ENCODE measurements at places on chromosomes 4 and X.

- DNase-seq, result peak; percentile 16
Measured at GRCh38 chrX:153662266-153662665, 11.3 kb downstream of the PNCK start.

- DNase-seq, result no peak
Measured at GRCh38 chr4:152565333-152565732, 29.4 kb upstream of the FBXW7 start.

GRCh38 chr4:3077796-3078195, 3.3 kb downstream of the HTT start:
- DNase-seq, result no peak

DNA sequence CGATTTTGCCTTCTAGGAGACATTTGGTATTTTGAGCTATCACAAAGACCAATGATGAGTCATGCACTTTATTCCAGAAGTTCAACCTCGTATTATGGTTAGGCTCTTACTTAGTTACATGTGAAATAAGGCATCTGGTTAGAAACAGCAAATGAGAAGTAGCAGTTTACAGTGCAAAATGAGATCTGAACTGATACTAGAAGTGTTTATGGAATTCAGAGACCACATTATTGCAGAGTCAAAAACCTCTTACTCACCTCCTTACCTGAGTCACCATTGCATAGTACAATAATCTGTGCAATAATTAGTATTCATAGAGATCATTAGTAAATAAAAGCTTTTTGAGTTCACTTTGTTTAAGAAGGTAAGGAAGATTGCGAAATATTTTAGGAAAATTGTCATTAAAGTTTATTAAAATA, 38.7 kb downstream of the SEC24B start:
- no peak for DNase-seq

GRCh38 chrX:20217271-20217670, 49.4 kb downstream of the RPS6KA3 start:
- no peak for DNase-seq

DNA sequence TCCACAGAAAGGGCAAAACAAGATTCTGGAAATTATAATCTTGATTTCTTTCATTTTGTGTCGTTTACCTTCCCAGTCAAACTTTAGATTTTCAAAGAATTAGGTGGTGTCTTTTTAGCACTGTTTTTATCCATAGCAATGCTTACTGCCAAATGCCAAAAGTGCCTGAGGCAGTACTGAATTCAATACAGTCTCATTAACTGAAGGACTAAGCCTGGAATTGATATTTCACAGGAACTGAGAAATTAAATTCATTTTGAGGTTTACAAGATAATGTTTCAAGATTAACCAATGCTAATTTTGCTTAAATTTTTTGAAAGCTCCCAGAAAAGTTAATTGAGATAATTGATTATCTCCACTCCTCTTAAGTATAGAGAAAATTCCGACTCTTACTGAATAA, 68.8 kb upstream of the ARHGAP24 start:
- no peak for DNase-seq

DNA sequence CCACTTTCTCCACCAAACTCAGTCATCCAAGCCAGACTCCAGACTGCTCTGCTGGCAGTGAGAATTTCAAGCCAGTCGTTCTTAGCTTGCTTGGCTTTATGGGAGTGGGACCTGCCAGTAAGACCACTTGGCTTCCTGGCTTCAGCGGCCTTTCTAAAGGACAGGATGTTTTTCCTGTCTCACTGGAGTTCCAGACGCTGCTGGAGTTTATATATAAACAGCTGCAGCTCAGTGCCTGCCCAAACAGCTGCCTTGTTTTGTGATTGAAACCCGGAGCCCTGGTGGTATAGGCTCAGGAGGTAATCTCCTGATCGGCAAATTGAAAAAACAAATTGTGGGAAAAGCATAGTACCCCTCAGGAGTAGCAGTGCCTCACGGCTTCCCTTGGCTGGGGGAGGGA, 1165.8 kb upstream of the ADGRL3 start:
- DNase-seq, result no peak

GRCh38 chr4:26765515-26765914, 95.1 kb upstream of the STIM2 start:
- no peak for DNase-seq

DNA sequence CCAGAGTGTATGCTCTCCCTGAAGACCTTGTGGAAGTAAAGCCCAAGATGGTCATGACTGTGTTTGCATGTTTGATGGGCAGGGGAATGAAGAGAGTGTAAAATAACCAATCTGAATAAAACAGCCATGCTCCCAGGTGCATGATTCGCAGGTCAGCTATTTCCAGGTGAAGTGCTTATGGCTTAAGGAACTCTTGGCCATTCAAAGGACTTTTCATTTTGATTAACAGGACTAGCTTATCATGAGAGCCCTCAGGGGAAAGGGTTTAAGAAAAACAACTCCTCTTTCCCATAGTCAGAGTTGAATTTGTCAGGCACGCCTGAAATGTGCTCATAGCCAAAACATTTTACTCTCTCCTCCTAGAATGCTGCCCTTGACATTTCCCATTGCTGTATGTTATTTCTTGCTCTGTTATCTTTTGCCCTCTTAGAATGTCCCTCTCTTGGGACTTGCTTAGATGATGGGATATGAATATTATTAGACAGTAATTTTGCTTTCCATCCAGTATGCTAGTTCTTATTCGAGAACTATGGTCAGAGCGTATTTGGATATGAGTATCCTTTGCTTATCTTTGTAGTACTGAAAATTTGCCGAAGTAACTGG, 88.6 kb downstream of the PLS3 start:
- DNase-seq, result no peak

DNA sequence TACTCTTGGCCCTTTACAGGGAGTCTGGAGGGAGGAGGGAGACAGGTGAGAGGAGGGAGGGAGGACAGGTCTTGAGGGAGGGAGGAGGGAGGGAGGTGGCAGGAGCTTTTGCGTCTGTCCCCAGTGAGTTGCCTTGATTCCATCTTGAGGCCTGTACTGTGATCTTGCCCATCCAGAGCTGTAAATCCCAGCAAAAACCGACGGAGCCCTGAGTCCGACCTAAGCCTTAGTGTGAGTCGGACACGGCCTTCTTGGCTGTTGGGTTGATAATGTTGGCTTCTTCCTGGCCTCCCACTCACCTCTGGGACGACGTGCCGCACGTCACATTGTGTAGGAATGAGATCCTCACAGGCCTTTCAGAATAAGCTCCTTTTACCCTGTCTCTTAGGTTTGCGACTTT, 72.5 kb downstream of the RGS12 start:
- DNase-seq, result no peak

- DNase-seq, result no peak
Measured at GRCh38 chr4:111923786-111924185, 221.5 kb upstream of the FAM241A start.

- DNase-seq, result no peak
Measured at GRCh38 chrX:28876408-28876807, 289.2 kb downstream of the IL1RAPL1 start.

- no peak for DNase-seq
Measured at GRCh38 chr4:91436556-91436955, 867.2 kb upstream of the GRID2 start.

- no peak for DNase-seq
Measured at GRCh38 chr4:183832776-183833450, 72.2 kb upstream of the STOX2 start.

- no peak for DNase-seq
Measured at GRCh38 chrX:53704294-53704693, 17.8 kb upstream of the HUWE1 start.

DNA sequence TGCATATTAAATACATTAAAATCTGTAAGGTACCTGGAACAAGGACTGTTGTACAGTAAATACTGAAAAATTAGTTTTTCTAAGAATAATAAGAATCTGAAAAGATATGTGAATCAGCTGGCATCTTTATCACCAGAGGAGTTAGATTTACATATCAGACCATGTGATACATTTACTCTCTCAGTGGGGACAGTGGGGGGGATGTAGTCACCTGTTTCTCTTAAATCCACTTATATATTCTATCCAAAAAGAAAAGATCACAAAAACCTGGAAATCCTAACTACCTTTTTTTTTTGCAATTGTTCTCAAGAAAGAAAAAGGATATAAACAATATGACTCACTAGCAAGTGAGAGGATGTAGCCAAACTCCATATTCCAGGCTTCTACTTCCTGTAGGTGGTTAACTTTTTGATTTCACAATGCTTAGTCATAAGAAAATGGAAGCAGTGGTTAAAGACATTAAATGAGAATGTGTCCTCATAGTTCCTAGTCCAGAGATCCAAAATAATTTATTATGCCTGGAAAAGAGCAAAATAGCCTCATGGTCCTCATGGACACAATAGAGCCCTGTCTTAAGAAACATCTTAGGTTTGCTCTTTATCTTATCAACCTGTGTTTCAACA, 22.5 kb upstream of the MYOZ2 start:
- DNase-seq, result no peak

- DNase-seq, result no peak
Measured at GRCh38 chr4:123744664-123745290, 348.2 kb downstream of the SPRY1 start.

GRCh38 chr4:149766135-149766534, 49.5 kb downstream of the IQCM start:
- DNase-seq, result no peak

GRCh38 chr4:946103-946450, 13.8 kb downstream of the TMEM175 start:
- no peak for DNase-seq

GRCh38 chr4:81335122-81335912, 120.3 kb upstream of the PRKG2 start:
- DNase-seq, result no peak

DNA sequence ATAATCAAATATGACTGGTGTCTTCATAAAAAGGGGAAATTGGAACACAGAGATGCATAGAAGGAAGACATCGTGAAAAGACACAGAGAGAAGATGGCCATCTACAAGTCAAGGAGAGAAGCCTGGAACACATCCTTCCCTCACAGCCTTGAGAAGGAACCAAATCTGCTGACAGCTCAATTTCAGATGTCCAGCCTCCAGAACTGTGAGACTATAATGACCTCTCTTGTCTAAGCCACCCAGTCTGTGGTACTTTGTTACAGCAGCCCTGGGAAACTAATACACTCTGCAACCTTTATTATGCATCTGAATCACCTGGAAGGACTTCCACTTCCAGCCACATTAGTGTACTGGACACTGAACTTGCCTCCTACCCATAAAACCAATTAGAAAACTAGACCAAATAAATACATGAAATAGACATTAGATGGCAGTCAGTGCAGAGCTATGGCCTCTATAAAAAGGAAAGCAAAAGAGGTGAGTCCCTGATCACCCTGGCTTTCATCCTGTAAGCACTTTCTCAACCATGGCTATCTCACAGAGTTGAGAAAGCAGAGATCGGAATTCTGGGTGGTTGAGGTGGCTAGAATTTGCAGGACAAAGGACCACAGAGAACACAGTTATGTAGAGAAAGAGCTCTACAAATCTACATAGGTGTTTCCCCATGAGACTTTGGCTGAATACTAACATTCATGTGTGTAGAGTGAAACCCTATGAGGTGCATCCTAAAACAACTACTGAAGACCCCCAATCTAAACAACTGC, 25.7 kb downstream of the GAB3 start:
- no peak for DNase-seq

- no peak for DNase-seq
Measured at GRCh38 chrX:107374831-107375230, 74.6 kb upstream of the FRMPD3 start.

DNA sequence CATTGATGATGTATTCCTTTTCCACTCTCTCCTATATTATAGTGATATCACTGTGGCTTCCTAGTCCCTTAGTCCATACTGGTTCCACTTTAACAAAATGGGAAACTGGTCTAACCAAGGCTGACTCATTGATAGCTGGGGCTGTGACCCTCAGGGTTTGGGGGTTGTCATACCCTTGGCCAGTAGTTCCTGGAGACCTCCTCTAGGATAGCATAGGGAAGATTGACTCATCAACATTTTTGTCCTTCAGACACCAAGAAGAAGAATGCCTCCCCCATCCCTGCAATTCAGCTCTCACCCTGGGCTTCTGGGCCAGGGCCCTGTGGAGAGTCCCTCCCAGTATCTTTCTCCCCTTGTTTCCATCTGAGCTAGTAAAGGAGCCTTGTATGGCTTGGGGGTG, 68.8 kb upstream of the PRPS1 start:
- no peak for DNase-seq

DNA sequence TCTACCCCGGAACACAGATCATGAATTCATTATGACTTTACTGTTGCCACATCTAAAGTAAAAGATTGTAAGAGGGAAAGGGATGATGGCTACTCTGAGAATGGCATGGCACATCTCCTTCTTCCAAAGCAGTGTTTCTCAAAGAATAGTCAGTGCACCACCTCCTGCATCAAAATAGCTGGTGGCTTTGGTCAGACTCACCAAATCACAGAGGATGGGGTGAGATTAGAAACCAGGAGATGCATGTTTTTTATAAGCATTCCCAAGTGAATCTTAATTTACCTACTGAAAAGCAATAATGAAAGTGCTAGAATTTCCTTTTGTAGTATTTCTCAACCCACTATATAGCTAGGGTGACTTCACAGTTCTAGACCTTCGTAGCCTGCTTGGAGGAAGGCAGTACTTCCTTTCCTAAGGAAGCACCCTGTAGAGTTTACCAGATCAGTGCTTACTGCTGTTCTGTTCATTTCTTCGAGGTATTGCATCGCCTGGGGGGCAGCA, 340.8 kb upstream of the KLF3 start:
- no peak for DNase-seq

- no peak for DNase-seq
Measured at GRCh38 chr4:123102897-123103471, 180.6 kb upstream of the NUDT6 start.

DNA sequence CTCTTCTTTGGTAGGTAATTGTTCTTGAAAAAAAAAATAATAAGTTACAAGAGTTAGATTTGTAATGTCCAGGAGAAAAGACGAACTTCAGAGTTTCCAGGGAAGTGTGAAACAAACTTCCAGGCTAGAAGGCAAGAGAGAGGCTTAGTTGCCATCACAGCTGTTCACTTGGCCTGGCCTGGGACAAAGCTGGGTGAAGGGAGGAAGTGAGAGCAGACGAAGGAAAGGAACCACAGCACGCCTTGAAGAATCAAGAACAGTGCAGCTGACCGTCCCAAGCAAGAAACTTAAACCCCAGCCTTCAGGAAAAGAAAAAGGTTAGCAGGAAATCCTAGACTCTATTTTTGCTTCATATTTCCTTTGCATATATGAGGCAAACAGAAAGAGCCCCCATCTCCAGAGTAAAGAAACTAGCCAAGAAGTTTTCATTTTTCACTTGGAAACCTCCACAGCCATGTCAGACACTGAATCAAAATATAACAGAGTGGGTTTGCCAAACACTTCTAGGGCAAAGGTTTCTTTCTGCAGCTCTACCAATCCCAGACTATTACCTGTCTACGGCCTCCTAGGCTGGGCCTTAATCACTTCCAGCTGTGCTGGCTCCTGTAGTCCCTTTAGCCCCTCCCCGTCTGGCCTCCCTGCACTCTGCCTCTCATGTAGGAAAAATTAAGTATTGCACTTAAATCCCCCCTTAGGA, 209.6 kb downstream of the SPATA18 start:
- no peak for DNase-seq

- DNase-seq, result no peak
Measured at GRCh38 chrX:16839852-16840460, 30.2 kb downstream of the RBBP7 start.

- no peak for DNase-seq
Measured at GRCh38 chr4:106315476-106315967, 487 bp downstream of the TBCK start.
